ENCODE measurements at places on chromosomes 12 and 14.
A peak's percentile ranks its signal among the peaks of the same experiment; 100 is the strongest.

DNA sequence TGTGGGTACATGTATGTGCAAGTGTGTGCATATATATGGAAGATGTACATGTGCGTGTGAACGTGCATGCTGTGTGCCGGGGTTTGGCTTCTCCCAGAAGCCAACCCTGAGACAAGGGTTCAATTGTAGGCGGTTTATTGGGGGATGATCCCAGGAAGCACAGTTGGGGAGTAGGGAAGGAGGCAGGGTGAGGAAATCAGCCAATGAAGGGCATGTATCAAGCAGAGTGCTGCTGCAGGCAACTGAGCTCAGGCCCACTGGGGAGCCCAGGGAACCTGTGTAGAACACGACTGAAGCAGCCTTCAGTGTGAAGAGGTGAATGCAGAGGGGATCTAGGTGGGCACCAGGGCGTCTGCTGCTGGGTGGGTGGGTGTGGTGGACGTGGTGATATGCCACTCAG, 21.6 kb downstream of the SYNDIG1L start:
- DNase-seq, result no peak

DNA sequence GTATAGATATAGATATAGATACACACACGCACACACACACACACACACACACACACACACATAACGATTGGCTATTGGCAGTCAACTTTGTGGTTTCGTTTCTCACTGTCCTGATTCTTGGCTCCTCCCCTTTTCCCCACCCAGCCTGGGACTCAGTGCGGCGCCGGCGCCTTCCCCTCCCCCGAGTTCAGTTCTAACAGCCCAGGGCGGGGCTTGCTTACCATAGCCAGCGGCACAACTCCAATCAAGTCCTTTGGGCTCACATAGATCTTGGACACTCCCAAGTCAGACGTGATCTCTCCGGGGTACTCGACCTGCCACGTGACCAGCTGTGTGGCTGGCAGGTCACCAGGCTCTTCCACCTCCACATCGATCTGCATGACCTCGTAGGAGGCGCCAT, 484.1 kb downstream of the GLT1D1 start:
- DNase-seq, result no peak

DNA sequence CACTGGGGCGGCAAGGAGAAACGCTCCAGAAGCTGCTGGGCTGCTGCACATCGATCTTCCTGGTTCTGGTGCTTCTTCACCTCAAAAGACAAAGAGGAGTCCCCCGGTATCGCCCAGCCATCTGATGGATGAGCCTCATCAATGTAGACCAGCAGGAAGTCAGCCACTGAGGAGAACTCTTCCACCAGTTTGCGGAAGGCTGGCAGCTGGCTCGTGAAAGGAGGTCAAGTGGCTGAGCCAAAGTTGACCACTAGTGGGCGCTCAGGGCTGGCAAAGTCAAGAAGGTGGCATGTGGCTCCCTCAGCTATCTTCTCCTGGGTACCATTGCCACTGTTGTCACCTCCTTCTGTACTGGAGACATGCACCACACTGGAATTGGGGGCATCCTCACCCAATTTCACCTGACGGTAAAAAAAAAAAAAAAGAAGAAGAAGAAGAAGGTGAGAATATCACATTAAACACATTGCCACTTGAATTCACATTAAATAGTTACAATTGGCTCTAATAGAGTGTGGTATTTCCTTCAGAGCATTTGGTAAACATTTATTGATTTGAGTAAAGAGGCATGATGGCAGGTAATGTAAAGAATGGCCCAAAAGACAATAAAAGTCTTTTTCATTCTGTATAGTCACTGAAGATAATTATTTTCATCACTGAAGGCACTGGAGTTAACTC, 8.3 kb downstream of the DIO2 start:
- peak; percentile 52 for DNase-seq

GRCh38 chr12:122333142-122334087, 67.1 kb upstream of the VPS33A start:
- no peak for DNase-seq

DNA sequence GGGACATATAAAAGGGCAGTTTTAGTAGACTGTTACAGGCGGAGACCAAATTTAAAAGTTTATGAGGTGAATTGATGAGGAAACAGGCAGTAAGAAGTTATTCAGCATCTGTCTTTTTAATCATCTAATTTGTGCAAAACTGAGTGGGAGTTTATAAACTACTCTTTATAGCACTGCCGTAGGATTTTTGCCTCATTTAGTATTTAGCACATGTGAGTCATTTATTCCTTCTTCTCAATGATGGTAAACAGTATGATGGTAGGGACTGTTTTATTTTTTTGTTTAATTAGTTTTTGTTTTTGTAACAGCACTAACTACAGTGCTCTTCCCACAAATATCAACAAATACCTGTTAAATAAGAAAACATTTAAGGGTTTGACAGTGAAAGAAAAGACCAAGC, 20.6 kb downstream of the TOGARAM1 start:
- no peak for DNase-seq

Measured in ecto neural progenitor cell (in vitro differentiated cells).